ENCODE measurements at places on chromosomes 13 and 19. TPM values are rescaled to one million over a fixed set of nuclear protein-coding genes. Genes with fewer than 3 reads are reported as not detected.

DNA sequence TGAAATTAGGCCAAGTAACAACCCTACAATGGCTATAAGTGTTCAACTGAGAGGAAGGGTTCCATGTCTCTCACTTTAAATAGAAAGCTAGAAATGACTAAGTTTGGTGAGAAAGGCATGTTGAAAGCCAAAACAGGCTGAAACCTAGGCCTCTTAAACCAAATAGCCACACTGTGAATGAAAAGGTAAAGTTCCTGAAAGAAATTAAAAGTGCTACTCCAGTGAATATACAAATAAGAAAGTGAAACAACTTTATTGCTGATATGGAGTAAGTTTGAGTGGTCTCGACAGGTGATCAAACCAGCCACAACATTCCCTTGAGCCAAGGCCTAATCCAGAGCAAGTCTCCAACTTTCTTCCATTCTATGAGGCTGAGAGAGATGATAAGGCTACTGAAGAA lies 209.6 kb downstream of the KLF12 start:
- DNase-seq: no peak

WDR88 gene
- total RNA-seq: not detected

LRRC4B gene
- 0.47 TPM for total RNA-seq

- no peak for DNase-seq
These were observed 269.3 kb downstream of the KCNRG start for GRCh38 chr13:50284540-50284939.

TEX26 gene
- total RNA-seq: not detected

DNA sequence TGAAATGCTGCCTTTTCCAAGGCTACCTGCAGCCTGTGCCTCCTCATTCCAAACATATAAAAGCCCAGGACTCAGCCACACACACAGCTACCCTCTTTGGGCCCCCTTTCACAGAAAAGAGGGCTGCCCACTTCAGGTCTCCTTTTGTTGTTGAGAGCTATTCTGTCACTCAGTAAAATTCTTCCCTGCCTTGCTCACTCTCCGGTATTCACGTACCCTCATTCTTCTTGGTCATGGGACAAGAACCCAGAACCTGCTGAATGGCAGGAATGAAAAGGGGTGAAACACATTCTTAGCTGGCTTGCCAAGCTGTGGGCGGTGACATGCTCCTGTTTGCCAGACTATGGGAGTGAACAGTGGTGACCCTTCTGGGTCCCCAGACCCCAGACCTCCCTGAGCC lies 338.0 kb upstream of the ATXN8OS start:
- DNase-seq: no peak

GRCh38 chr13:76803831-76804230 lies 82.4 kb downstream of the KCTD12 start:
- DNase-seq: no peak

GET3 gene
- 65.1 TPM for total RNA-seq

FCAR gene
- not detected for total RNA-seq

LRRC63 gene
- total RNA-seq: not detected

IL4I1 gene
- total RNA-seq: not detected

DNA sequence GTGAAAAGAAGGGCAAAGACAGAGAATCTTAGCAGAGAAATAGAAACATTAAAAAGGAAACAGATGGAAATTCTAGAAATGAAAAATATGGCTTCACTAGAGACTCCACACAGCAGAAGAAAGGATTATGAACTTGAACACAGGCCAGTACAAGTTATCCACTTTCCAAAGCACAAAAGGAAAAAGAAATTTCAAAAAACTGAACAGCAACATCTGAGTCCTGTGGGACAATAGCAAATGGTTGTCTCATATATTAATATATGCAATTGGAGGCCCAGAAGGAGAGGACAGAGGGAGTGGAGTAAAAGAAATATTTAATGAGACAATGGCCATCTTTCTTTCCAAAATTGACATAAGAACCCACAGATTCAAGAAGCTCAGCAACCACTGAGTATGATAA lies 141.7 kb upstream of the GJB6 start:
- DNase-seq: no peak

- peak; percentile 59 for DNase-seq
These were observed 4.7 kb downstream of the EPS8L1 start for GRCh38 chr19:55080121-55080967.

DNA sequence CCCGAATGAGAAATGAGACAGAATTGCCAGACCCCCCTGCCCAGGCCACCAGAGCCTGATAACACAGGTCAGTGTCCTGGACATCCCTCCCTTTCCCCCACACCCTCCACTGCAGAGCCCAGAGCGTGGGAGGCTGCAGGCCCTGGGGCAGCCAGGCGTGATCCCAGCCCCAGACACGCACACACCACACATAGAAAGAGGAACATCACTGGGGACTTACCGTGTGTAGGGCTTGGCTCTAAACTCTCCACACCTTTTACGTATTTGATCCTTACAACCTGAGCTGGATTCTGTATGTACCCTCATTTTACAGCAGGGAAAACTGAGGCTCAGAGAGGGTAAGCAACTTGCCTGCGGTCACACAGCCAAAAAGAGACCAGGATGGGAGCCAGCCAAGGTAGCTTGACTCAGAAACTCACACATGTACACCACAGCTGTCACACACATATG lies 334 bp upstream of the ANGPTL6 start:
- no peak for DNase-seq

IGFLR1 gene
- total RNA-seq: 4.9 TPM

DNA sequence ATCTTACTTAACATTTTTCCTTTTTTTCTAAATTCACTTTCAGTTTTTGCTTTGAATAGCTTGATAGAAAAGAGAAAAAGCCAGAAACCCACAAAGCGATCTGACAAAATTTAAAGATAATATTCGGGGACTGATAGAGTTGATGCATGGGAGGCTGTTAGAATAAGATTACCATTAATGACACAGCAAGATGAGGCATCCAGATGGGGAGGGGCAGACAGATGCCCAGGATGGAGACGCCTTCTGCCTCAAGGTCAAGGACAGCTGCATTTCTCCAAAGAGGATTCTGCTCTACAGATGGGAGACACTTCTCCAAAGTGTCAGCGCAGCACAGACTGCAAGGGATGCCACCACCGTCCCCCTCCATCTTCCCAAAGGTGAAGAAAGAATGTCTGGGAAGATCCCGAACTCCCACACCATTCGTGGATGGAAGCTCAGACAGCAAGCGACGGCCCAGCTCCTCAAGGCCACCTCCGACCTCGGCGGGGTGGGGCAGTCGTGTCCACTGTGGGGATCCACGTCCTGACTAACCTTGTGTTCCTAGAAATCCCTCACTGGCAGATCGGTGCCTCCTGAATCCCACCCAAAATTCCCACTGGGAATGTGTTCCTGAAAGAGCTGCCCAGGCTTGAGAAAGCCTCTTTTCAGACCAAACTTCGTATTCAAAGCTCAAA lies 32.9 kb downstream of the NAXD start:
- DNase-seq: no peak

- no peak for DNase-seq
These were observed 111.5 kb downstream of the DNAJC15 start for GRCh38 chr13:43134868-43135267.

GRCh38 chr19:590396-590745 lies 690 bp downstream of the HCN2 start:
- DNase-seq: no peak

RFPL4AL1 gene
- not detected for total RNA-seq

GRCh38 chr19:3570606-3571011 lies 2.1 kb upstream of the HMG20B start:
- DNase-seq: no peak

DNA sequence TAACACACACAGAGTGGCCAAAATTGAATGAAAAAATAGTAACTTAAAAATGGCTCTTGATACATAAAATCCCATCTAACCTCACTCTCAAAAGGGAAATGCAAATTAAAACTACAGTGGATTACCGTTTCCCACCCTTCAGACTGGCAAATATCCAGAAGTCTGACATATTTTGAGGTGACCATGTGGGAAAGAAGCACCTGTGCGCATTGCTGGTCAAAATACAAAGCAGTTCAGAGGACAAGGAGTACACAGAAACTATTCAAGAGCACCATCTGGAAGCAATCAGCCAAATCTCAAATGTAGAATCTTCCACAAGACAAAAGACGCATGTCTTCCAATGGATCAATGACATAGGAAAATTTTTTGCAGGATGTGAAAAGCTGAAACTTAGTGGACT lies 23.2 kb downstream of the NALCN start:
- no peak for DNase-seq

DNA sequence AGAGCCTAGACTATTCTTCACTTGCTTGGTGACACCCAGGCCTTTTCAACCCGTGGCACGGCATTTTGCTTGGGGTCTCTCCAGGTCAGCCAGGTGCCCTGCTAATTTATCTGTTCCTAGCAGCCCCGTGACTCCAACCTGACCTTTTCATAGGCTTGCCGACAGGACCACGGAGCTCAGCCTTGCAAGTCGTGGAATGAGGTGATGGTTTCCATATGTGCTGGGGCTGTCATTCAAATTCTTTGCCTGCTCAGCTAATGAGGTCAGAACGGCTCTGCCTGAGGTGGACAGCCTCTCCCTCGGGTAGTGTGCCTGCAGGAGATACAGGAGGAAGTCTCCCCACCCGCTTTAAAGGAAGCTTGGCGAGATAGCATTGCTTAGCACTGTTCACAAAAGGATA lies 61.0 kb downstream of the SHISA2 start:
- DNase-seq: no peak

ZNF729 gene
- total RNA-seq: not detected

DNA sequence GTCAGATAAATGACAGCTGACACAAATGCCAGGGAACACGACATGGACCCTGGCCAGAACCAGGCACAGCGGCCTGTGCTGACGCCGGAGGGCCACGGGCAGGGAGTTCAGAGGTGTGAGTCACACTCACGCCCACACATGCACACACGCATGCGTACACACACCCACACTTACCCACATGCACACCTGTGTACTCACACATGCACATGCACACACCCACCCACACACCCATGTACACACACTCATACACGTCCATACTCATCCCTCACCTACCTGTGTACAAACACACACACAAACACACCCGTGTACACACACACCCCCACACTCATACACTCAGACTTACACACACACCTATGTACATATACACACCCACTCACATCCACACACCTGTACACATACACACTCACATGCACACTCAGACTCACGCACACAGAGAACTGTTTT lies 40.4 kb downstream of the MLLT1 start:
- DNase-seq: peak; percentile 16

DNA sequence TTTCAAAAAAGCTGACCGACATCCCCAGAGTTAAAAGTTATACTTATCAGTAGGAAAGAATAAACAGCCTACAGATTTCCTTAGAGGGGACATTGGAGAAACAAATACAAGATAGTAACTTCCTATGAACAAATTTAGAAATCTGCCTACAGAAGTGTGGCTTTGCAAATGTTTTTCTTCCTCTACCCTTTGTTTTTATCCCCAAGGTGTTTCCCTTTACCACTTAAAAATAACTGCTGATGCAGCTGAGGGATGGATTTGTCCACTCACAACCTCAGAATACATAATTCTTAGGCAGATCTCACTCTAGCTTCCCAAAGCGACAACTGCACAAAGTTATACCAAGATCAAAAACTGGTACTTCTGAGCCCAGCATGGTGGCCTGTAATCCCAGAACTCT lies 20.9 kb downstream of the MED4 start:
- DNase-seq: no peak

GRCh38 chr13:29855009-29855408 lies 4.6 kb upstream of the UBL3 start:
- DNase-seq: no peak

GRCh38 chr19:1507192-1507660 lies 5.6 kb downstream of the ADAMTSL5 start:
- no peak for DNase-seq

DNA sequence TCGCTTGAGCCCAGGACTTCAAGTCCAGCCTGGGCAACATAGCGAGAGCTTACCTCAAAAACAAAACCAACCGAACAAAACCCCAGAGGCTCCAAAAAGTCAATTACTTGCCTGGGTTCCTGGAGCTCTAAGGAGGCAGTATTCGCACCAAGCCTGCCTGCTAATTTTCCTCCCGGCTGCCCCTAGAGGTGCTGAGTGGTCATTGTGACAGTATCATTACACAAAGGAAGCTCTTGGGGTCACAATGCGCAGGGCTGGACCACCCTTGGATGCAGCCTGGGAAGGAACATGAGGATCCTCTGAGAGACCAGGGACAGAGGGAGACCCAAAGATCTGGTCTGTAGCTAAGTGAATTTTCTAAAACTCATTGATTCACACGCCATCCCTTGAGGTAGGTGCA lies 8.5 kb upstream of the PEX11G start:
- no peak for DNase-seq

GRCh38 chr13:43107780-43108179 lies 84.4 kb downstream of the DNAJC15 start:
- DNase-seq: no peak

- no peak for DNase-seq
These were observed 2.1 kb downstream of the ZIC5 start for GRCh38 chr13:99969453-99969918.

GPR183 gene
- 1.7 TPM for total RNA-seq

GRCh38 chr13:67515895-67516294 lies 285.8 kb upstream of the PCDH9 start:
- DNase-seq: no peak

DNA sequence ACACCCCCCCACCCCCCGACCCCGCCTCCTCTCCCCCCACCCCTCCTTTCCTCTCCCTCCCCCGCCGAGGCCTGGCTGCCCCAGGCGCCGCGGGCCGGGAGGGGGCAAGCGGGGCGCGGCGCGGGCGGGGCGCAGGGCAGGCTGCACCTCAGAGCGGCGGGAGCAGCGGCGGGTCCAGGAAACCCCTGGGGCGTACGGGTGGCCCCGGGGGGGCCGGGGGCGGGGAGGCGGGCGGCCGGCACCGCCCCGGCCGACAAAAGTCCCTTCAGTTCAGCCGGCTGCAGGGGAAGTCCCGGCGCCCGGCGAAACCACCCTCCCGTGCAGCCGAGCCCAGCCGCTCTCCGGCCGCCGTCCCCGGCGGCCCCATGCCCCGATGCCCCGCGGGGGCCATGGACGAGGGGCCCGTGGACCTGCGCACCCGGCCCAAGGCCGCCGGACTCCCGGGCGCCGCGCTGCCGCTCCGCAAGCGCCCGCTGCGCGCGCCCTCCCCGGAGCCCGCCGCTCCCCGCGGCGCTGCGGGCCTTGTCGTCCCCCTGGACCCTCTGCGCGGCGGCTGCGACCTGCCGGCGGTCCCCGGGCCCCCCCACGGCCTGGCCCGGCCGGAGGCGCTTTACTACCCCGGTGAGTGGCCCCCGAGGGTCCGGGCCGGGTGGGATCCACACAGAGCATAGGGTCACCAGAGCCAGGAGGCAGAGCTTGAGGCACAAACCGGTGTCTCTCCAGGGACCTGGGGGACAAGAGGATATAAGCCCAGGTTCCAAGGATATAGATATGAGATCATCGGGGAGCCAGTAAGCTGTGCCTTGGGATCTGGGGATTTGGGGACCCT lies at the start of gene BCL3:
TSS of gene BCL3 (plus strand) at position 283 of the 829 bp plus-strand sequence. CDS start at position 366, 83 bp downstream.
- DNase-seq: peak; percentile 82
